ENCODE measurements at places on chromosomes 4 and X. TPM values are rescaled to one million over a fixed set of nuclear protein-coding genes. Genes with fewer than 3 reads are reported as not detected.

The HHIP gene
- total RNA-seq, result 0.31 TPM

The ANKRD50 gene
- total RNA-seq, result 11.7 TPM

The SOD3 gene
- 94.9 TPM for total RNA-seq

The SPARCL1 gene
- 627 TPM for total RNA-seq

The EGF gene
- 13.4 TPM for total RNA-seq

The AKAP4 gene
- not detected for total RNA-seq

The FGFBP1 gene
- total RNA-seq, result not detected

The H2BW1 gene
- total RNA-seq, result not detected

The PABPC1L2B gene
- not detected for total RNA-seq

The GYG2 gene
- total RNA-seq, result 4.3 TPM

- no peak for DNase-seq
Observed at GRCh38 chr4:114057746-114058145, 78.3 kb upstream of the ARSJ start.

DNA sequence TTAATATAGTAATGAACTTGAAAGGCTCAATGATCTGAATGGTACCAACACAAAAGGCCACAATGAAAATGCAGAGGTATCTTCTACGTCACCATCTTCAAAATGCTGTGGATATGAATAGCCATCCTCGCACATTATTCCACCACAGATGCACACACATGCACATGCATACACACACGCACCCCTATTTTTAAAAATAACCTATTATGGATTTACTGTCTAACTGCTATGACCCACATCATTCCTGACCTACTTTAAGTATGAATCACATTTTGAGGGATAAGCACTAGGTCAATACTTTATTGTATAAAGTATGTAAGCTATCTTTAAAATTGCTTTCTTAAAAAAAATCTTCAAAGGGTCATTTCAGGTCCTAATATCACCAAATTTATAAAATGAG is 24.4 kb upstream of the CORIN start:
- DNase-seq, result no peak

DNA sequence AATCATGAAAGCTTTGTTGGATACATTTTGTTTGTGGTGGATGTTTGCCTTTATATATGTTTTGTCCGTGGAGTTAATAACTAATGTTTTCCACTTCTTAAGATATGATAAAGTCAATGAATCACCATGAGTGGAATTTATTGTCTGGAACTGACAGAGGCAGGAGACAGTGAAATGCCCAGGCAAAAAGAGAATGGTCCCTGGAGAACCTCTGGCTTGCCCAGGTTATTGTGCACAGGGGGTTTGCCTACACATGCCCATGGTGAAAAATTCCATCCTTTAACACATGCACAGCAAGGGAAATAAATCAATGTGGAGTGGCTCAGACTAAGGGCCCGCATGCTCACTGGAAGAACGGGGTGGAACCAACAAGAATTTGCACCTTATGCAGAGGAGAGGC is 964.3 kb upstream of the GRIA3 start:
- no peak for DNase-seq

GRCh38 chrX:110657073-110657472 is 138.5 kb downstream of the CHRDL1 start:
- DNase-seq, result no peak

- no peak for DNase-seq
Observed at GRCh38 chrX:55143621-55144020, 54.8 kb downstream of the PAGE2 start.

DNA sequence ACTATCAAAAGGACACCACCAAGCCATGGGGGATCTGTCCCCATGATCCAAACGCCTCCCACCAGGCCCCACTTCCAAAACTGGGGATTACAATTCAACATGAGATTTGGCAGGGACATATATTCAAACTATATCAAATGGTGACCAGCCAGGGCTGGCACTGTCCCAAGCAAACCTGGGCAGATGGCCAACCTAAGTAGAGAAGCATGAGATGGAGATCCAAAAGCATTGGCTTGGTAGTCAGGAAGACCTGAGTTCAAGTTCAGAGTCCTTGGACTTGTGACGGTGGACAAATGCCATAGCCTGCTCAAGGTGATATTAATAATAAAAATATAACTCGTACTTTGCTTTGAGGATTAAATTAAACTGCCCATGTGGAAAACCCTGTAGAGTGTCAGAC is 79.2 kb upstream of the HS3ST1 start:
- no peak for DNase-seq

DNA sequence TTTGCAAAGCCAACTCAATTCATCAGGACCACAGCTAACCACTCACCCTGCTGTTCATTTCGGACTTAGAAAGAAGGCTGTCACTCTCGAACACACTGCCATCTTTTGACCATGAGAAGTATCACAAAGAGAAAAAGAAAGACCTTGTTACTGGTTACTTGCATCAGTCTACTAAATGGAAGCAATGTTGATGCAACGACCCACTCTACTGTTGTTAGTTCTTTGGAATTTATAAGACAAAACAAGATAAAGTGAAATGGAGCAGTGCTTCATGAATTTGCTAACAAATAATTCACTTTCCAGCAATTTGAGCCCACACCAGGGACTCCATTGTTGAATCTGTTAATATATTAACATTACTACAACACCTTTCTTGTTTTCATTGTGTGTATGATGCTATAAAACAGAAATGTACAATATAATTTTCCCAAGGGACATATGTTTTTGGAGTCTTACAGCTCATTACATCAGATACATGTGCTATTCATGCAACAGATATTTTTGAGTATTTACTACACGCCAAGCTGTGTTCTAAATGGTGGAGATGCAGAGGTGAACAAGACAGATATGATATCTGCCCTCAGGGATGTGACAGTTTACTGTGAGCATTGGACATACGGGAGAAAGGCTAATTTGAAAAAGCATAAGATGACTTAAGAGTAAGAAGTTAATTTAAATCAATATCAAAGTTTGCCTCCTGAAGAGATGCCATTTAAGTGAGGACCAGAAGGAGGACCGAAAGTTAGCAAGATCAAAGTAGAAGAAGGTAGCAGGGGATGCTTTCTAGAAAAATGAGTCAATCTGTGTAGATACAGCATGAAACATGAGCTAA is 87.2 kb downstream of the AREG start:
- DNase-seq, result no peak

DNA sequence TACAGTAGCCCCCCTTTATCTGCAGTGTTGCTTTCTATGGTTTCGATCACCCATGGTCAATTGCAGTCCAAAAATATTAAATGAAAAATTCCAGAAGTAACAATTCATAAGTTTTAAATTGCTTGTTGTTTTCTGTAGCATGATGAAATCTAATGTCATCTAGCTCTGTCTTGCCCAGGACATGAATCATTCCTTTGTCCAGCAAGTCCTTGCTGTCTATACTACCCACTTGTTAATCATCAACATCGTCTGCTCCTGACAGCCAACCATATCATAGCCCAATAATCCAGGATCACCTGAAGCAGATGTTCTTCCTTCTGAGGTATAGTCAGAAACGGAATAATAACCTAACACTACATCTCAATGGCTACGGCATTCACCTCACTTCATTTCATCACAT is 79.8 kb downstream of the ADAMTS3 start:
- DNase-seq, result no peak

GRCh38 chr4:28886934-28887333 is 1833.2 kb upstream of the PCDH7 start:
- DNase-seq, result no peak

- no peak for DNase-seq
Observed at GRCh38 chr4:70559211-70559830, 32.7 kb upstream of the AMBN start.

- DNase-seq, result no peak
Observed at GRCh38 chr4:78984593-78984992, 45.4 kb upstream of the PAQR3 start.

DNA sequence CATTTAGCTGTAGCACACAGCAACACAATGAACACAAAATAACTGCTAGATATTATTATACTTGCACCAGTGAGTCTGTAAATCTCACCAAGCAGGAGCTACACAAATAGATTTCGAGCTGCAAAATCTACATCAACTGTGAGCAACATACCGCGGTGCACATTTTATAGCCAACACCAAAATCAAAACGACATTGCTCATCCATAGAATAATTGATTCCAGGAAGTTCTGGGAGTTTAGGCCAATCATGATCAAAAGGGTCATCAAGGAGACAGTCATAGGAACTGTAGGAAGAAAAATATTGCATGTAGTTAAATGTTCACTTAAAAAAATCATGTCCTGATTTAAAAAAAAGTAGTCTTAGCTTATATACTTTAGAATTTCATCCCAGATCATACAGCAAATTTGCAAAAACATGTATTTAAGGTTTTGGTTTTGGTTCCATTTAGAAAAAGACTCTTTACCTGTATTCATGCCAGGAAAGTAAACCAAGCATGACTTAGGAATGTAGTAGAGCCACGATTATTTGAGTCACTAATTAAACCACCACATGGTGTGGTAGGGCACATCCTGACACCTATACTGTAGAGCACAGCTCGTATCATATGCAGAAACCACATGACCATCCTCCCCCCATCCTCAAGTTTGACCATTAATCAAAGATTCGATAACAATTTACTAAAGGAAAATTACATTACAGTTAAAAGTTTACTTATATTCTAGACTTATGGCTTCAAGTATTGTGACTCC is 250.4 kb downstream of the ADAMTS3 start:
- DNase-seq, result no peak

GRCh38 chrX:155086202-155086840 is 15.0 kb downstream of the BRCC3 start:
- DNase-seq, result no peak

GRCh38 chr4:162352580-162353107 is 188.8 kb upstream of the FSTL5 start:
- DNase-seq, result no peak

GRCh38 chrX:69127466-69127865 is 37.8 kb downstream of the PJA1 start:
- no peak for DNase-seq

DNA sequence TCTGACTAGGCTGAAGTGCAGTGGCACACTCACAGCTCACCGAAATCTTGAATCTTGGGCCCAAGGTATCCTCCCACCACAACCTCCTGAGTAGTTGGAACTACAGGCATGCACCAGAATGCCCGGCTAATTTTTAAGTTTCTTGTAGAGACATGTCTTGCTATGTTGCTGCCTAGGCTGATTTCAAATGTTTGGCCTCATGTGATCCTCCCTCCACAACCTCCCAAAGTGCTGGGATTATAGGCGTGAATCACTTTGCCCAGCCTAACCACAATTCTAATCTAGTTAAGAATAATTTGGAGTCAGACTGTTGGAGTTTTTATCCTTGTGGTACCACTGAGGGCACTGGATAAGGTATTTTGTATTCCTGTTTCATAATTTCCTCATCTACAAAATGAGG is 317.5 kb upstream of the AGA start:
- DNase-seq, result no peak

- peak; percentile 87 for DNase-seq
Observed at GRCh38 chr4:6885953-6886557, 23.6 kb upstream of the TBC1D14 start.

GRCh38 chrX:111648802-111649201 is 32.2 kb upstream of the ALG13 start:
- no peak for DNase-seq

DNA sequence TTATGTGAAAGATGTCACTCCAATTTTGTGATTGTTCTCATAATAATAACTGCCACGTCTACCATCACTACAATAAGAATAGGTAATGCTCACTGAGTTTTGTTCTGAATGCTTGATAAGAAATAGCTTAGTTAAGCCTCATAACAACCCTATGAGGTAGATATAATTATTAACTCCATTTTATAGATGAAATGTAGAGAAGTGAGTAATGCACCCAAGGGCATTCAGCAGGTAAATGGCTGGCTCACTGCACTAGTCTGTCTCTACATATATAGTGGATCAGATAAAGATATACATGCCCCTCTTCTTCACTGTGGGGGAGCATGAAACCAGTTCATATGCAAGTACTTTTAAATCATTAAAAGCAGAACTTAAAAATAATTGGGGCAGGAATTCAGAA is 65.8 kb upstream of the SLC4A4 start:
- DNase-seq, result no peak

DNA sequence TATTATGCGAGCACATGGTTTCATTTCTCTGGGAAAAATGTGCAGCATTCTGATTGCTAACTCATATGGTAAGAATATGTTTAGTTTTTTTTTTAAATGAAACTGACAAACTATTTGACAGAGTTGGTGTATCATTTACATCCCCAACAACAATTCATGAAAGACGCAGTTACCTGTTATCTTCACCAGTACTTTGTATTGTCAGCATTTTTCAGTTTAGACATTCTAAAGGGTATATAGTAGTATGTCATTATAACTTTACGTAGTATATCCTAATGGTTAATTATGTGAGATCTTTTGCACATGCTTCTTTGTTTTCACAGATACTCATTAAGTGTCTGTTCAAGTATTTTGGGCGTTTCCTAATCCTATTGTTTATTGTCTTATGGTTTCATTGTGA is 891.1 kb upstream of the AGA start:
- no peak for DNase-seq

DNA sequence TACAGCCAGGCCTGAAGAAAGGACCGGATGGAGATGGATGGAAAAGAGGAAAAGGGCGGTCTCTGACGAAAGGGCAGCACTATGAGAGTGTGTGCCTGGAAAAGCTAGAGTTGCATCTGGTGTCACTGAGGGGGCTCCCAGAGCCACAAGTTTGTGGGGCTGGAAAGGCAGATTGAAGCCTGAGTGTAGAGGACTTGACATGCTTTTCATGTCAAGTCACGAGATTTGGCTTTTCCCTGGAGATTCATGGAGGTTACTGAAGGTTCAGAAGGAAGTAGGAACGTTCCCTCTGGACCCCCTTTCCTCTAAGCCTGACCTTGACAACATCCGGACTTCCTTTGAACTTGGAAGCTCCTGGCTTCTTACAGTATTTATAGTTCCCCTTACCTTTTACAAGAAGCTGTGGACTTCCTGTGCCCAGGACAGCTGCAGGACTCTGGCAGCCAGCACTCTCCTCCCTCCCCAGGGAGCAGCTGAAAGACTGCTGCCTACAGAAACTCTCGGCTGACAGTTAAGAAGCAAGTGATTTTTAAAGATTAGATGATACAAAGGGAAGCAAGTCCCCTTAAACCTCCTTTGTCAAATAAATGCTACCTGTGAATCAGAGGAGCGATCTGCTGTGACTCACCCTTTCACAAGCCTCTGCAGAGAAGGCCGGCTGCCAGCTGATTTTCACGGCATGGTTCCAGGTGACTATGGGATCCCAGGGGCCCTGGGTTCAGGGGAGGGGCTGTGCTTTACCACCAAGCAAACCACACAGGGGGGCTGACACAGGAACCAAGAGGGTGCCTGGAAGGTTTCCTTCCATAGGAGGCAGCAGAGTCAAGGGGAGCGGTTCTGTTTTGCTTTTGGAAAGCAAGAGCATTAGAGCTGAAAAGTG is 72.9 kb upstream of the STIM2 start:
- DNase-seq, result no peak
